Effector memory CD4-positive, alpha-beta T cell (primary cell): ENCODE measurements at places on chromosomes 4 and X.

DNA sequence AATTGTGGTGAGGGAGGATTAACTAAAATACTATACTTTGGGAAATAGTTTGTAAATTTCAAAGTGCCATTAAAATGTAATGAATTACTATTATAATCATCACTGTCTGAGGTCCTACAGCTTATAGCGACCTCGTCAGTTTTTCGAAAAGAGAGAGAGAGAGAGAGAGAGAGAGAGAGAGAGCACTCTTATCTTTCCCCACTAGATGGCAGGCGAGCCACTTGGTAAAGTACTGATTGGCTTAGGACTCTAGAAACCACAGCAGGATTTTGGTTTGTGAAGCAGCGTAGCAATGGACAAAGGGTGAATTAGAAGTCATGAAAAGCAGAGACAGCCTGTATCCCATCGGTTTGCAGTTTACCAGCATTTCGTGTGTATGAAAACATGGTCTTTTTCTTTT, 52.5 kb downstream of the LINC00632 start:
- DNase-seq, result no peak

DNA sequence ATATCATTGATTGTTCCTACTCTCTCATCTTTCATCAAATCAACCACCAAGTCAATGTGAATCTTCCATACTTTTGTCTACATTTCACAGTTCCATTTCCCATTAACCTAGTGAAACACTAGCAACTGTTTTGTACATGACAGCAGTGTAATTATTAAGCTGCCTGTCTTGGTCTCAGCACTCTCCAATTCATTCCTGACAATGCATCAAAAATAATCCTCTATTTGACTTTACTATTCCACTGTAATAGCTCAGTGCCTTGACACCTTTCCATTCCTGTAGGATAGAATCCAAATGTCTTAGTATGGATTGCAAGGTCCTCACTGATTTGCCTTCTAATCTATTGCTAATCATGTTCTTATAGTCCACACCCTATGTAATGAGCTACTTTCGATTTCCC, 2405.8 kb downstream of the PCDH7 start:
- no peak for DNase-seq

DNA sequence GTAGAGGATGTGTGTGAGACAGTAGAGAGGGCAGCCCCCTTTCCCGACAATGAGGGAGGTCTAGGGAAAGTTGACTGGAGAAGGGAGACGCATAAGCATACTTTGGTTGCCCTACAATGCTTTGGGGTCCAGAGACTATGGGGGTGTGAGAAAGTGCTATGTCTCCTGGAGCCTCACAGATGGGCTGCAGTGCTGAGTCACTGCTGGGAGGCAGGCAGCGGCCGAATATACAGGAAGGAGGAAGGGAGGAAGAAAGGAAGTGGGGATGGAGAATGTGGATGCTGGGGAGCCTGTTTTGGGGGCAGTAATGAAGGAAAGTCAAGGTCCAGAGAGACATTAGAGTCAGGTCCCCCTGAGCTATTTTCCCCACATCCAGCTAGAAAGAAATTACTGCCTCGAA, 12.7 kb downstream of the DRP2 start:
- DNase-seq, result no peak

- DNase-seq, result no peak
Measured at GRCh38 chrX:79524642-79525041, 157.5 kb upstream of the ITM2A start.

DNA sequence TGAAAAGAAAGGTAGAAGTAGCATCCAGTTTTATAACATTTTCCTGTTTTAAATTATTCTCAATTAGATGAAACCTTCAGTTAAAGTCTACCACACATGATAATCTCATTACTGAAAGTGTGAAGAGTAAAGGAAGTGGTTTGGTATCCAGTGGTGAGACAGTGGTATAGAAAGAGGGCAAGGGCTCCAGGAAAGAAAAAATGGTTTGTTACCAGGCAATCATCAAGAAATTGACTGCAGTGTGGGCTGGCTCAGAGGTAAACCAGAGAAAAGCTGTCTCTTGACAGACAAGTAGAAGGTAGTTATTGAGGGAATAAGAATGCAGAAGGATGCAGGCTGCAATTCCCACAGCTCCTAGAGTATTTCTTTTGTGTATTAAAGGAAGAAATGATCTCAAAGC, 406.2 kb downstream of the TLL1 start:
- DNase-seq, result no peak

DNA sequence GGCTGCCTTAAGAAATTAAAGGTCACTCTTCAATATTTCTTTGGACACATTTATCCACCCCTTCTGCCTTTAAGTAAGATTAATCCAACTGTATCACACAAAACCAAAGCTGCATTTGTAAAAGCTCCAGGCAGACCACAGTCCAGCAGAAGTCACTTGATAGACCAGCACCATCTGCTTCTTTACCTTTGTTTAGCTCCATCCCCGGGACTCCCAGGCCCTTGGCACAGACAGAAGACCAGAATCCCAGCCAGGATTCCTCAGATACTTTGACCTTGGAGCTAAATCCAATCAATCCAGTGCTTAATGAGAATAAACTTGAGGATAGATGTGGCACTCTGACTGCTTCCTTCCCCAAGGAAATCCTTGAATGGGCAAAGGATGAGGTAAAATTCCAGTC, 333.1 kb upstream of the RASGEF1B start:
- DNase-seq, result no peak

GRCh38 chr4:8070736-8071718, 87.6 kb downstream of the ABLIM2 start:
- no peak for DNase-seq

- no peak for DNase-seq
Measured at GRCh38 chr4:154456240-154456639, 35.4 kb downstream of the DCHS2 start.

DNA sequence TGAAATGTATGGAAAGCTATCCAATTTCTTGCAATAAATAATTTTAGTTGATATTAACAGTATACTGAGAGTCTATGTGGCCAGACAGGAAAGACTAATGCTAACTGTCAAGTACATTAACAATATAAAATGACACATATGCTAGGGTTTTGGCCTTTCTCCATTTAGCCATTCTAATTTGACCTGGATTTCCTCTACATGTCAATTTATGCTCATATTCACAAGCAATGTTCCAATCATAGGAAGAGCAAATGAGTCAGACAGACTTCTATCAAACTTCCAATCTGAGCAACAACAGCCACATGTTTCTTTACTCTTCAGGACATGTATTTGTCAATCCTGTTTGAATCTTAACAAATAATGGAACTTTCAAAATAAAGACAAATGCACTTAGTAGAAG, 53.6 kb downstream of the CORIN start:
- no peak for DNase-seq

DNA sequence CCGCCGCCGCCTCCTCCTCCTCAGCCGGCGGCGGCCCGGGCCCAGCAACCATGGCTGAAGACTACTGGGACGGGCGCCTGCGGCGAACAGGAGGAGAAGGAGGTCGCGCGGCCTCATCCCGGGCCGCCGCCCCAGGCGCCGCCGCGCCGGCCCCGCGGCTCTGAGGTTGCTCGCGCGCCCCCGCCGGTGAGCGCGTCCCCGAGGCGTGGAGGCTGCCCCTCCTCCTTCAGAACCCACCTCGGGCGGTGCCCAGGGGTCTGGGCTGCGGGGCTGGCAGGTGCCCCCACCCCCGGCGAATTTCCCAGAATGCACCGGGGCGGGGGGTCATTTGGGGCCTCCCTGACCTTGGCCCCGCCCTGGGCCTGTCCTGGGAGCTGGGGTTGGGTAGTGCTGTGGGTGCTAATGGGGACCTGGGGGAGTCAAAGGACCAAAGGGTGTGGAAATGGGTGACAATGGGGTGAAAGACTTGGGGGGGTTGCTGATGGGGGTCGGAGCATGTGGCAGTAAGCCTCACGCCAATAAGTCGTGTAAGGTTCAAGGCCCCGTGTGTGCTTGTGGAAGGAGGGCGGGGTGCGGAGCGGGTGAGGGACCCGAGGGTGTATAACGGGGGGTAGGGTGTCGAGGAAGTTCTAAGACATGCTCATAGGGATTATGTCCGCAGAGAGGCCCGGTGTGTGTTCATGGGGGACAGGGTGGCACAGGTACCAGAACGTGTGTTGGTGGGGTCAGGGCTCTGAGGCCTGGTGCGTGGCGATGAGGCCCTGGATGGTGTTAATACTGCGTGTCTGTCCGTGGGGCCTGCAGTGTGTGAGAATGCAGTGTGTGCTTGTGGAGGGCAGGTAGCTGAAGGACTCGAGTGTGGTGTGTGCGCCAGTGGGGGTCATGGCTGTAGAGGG, 687 bp downstream of the CDK16 start:
- peak; percentile 40 for DNase-seq

GRCh38 chr4:100605144-100605543, 87.3 kb upstream of the EMCN start:
- DNase-seq, result no peak

GRCh38 chrX:24528605-24529004, 63.5 kb downstream of the PDK3 start:
- no peak for DNase-seq

- no peak for DNase-seq
Measured at GRCh38 chr4:72582853-72583252, 13.8 kb upstream of the ADAMTS3 start.

GRCh38 chrX:103927030-103927429, 35.4 kb upstream of the TMSB15B start:
- no peak for DNase-seq

- DNase-seq, result no peak
Measured at GRCh38 chr4:130071746-130072145, 975.8 kb downstream of the C4orf33 start.
